Activated CD4-positive, alpha-beta T cell treated with anti-CD3 and anti-CD28 coated beads, Interleukin-2, amount 50 U/mL, for 16 hours (primary cell): ENCODE measurements at places on chromosomes 3 and 15.
A peak's percentile ranks its signal among the peaks of the same experiment; 100 is the strongest.

DNA sequence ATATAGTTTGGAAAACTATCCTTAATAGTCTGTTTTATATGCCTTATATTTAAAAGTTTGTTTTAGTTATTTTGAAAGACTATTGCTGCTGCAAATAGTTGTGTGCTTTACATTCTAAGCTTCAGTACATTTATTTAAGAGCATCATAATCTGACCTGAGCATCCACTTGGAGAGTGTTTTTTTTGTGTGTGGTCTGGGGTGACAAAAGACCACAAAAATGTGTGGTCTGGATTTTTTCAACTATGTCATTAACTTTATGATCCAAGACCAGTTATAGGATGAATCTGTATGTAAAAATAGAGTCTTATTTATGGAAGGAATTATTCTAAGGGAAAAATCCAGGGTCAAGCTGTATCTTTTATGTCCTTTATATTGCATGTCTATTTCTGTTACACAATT, 77.4 kb downstream of the SLTM start:
- DNase-seq = no peak

DNA sequence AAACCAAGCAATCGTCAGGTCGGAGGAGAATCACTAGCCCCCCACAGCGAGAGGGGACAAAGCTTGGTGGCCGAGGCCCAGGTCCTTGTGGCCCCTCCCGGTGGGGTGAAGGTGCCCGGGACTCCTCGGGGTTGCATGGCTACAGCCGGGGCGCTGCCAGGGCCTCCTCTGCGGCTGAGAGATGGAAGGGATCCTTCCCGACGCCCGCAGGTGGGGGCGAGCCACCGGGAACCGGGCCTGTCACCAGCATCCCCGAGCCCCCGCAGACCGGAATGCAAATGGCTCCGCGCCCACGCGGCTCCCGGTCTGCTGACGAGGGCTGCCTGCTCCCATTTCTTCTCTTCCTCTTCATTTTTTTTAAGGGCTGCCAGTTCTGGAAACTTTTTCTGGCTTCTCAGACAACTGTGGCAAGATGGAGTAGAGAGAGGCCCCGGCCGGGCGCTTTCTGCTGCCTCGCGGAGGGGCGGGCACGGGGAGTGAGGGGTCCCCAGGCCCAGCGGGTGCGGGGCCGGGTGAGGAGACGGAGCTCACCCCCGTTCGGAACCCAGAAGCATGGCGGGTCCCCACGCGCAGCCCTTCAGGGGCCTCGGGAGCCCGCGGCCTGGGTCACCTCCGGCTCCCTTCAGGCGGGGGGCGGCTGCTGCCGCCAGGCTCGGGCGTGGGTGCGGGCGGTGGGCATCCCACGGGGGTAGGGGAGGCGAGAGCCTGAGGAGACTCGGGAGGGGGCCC, 27.5 kb downstream of the MELTF start:
- DNase-seq = no peak

DNA sequence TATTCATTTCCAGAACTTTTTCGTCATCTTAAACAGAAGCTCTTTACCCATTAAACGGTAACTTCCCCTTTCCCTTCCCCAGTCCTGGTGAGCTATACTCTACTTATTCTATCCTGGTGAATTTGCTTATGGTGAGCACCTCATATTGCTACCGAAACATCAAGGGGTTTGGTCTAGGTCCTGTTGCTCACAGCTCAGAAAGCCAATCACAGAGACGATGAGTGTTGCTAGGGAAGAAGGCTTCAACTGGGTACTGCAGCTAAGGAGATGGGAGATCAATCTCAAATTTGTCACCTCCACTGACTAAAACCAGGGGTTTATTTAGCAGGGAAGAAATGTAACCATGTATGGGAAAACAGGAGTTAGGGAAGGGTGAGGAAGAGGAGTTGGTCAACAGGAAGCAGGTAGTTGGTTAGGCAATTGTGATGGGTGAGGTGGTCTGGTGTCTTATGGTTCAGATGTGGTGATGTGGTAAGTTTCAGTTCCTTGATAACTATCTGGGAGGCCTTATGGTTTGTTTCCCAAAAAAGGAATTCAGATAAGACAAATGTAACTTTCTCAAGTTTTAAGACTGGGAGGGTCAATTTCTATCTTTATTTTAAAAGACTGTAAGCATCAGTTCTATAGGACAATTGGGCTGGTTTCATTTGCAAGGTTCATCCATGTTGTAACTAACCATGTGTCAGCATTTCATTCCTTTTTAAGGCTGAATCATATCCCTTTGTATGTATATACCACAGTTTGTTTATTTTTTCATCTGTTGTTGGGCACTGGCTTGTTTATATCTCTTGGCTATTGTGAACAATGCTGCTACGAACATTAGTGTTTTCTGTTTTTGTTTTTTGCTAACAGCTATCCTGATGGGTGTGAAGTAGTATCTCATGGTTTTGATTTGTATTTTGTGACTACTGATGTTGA, 24.3 kb downstream of the ARHGAP11B start:
- DNase-seq = peak; percentile 20

DNA sequence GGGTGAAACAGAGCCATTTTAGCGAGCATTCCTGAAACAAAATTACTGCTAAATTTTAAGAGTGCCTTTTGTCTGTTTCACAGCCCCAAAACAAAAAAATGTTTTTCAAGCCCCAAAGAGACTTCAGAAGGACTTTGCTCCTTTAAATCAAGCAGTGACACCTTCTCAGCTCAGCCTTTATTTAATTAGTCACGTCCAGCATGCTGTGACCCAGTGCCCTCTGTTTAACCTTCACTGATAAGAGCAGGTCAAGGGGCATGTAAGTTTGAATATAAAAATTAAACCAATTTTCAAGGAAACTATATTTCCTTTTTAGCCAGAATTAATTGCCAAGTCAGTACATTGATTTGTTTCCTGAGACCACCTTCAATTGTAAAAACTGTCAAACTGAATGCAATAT, 40.6 kb downstream of the ISL2 start:
- DNase-seq = no peak

GRCh38 chr3:24628523-24629258, 134.0 kb upstream of the THRB start:
- no peak for DNase-seq

- DNase-seq = no peak
Measured at GRCh38 chr3:134597390-134597970, 53.3 kb downstream of the KY start.

DNA sequence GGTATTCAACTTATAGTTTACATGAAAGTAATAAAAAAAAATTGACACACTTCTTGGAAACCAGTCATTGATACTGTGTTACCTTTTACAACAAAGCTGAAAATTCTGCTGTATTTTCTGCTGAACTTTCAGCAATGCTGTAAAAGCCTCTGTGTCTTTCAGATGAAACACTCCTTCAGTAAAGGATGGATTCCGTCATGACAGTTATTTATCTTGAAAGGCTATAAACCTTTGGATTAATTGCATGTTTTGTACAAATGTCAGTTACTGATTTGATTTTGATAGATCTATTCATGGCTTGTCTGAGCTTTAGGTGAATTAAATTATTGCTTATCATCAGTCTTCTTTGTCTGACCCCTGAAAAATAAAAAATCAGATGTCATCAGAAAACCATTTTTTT, 355.1 kb downstream of the NAALADL2 start:
- DNase-seq = no peak

DNA sequence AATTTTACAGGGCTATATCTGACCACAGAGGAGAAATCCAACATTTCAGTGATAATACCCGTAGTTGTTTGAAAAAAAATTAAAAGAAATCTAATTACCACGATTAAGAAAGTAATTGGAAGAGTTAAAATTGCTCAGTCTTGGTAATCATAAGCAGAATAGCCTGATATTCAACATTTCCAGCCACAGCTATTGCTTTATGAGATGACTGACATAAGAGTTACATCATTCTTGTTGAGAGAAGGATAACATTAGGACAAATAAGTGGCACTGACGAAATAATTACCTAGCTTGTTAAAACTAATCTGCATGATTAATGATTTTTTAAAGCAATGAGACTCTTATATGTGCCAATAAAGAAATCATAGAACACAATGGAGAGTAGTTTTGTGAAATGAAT, 825.0 kb upstream of the GBE1 start:
- no peak for DNase-seq

DNA sequence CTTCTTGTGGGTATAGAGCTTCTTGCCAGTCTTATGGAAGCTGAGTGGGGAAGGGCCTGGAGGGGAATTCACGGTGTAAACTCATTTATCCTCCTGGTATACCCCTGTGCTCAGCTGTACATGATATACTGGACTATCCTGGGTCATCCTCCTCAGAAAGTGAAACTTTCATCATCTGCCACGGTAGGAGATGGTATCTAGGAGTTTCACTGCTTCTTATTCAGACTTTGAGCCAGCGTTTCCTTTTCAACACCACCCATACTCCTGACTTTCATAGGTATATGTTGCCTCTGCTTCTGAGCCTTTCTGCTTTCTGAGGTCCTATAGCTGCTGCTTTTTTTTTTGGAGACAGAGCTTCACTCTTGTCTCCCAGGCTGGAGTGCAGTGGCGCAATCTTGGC, 15.6 kb downstream of the SENP5 start:
- DNase-seq = peak; percentile 69

GRCh38 chr3:191430103-191430502, 30.9 kb upstream of the PYDC2 start:
- DNase-seq = no peak

DNA sequence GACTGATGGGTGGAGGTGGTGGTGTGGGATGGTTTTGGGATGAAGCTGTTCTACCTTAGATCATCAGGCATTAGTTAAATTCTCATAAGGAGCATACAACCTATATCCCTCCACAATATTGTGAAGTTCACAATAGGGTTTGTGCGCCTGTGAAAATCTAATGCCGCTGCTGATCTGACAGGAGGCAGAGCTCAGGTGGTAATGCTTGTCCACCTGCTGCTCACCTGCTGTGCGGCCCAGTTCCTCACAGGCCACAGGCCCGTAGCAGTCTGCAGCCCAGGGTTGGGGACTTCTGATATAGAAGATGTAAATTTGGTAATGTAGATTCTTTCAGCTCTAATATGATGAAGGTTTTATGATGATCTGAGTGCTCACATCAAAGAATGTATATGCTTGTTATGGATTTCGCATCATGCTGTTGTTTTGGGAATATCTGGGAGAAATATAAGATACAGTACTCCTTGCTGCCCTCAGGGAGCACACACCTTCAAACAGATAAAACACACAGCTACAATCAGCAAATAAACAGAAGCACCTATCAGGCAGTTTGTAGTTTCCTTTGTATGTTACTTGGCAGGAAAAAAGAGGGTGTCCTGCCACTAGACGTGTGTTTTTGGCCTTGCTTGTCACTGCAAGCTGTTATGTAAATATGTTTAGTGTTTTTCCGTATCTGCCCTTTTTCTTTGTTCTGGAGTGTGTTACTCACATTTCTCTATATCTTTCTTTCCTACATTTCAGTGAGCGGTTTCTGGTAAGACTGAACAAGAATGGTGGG, 239.1 kb upstream of the MANF start:
- DNase-seq = no peak

DNA sequence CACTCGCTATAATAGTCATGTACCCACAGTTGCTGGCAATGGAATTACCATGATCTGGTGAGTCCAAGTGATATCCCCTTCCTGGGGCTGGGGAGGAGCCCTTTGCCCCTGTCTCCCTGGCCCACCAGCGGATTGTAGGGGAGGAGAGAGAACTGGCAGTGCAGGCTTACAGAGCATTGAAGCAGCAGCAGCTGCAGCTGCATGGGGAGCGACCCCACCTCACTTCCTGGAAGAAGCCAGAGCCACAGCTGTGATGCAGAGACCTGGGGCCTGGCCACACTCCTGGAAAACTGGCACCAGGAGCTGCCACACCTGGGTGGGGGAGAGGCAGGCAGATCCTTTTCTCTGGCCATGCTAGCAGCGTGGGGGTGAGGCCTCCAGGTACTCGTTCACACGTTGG, 300.1 kb upstream of the PROK2 start:
- no peak for DNase-seq

- no peak for DNase-seq
Measured at GRCh38 chr3:14685179-14685578, 10.2 kb downstream of the C3orf20 start.

GRCh38 chr15:45449916-45450867, 71.8 kb upstream of the GATM start:
- no peak for DNase-seq

DNA sequence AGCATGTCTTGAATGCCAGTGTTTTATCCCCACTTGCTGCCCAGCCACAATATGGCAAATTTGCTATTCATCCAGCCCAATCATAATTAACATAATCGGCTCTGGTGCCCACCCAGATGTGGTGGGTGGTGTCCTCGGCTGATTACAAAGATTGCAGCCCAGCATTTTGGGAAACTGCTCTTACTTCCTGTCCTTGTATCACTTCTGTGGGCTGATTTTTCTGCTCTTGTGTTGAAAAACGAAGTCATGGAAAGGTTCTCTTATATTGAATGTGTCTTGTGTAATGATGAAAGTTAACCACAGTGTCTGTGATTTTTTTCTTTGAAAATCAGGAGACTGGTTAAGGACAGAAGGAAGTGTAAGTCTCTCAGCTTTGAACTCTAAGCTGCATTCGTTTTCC, 141.7 kb downstream of the CACNA2D3 start:
- no peak for DNase-seq

DNA sequence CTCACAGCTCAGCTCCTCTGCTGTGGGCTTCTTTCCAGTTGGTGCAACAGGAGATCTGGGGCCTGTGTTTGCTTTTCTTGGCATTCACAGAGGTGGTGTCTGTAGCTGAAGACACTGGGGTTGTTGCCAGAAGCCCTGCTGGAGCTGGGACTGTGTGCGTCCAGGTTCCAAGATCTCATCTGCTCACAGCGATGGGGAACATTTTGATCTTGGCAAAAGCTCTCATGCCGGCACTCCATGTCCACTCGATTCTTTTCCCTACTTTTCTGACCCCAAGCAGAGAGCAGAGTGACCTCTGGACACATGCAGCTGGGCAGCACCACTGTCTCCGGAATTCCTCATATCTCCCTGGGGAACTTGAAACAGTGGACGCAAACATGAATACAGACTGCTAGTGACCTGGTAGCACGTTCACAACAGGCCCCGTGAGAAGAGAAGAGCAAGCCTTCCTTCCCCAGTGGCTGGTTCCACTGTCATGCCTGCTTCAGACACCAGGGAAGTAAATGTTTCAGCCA, 36.1 kb upstream of the MECOM start:
- no peak for DNase-seq

GRCh38 chr15:92462424-92463125, 68.9 kb downstream of the ST8SIA2 start:
- DNase-seq = no peak

GRCh38 chr3:118628704-118629341, 405.8 kb downstream of the IGSF11 start:
- DNase-seq = peak; percentile 36
